GM10248 (cell line): ENCODE measurements at places on chromosomes 1 and 21.

GRCh38 chr1:203181586-203182386, 4.7 kb downstream of the CHI3L1 start:
- no peak for DNase-seq

DNA sequence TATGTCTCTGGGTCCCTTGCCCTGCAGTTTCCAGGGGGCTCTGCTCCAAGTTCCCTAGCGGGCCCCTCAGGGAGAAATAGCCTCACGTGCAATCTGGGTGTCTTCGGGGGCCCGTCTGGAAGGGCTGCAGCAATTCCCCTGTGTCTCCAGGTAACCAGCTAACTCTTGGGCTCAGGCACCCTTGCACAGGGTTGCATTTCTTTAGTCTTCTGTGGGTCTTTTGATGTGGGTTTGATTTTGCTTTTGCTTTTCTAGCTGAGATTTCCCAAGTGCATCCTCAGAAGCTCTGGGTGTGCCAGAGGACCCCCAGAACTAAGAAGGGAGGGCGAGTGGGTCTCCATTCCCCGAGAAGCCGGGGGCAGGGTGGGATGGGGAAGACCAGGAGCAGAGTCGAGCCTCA, 75.7 kb downstream of the SPSB1 start:
- DNase-seq: no peak

DNA sequence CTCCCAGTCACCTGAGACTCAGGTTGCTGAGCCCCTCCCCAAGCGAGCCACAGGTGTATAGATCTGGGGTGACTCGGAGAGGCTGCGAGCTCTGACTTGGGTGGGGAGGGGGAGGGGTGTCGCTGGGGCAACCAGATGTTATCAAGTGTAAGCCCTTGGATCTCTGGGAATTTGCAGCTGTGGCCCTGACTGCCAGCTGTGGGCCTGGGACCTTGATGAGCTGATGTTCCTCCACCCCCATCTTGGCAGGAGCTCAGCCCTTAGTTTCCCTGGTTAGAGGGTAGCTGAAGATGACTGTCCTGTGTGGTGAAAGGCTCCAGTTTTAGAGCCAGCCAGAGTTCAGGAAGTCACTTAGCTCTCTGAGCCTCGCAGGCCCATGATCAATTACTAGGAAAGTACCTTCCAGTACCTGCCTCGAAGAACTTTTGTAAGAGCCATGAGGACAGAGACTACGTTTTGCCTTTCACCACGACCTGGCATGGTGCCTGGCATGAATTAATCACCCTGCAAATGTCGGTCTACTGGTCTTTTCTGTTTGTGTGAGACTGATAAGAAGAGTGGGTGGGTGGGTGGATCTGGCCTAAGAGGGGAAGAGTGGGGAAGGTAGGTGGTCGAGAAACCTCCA, 55.8 kb downstream of the YARS1 start:
- no peak for DNase-seq

DNA sequence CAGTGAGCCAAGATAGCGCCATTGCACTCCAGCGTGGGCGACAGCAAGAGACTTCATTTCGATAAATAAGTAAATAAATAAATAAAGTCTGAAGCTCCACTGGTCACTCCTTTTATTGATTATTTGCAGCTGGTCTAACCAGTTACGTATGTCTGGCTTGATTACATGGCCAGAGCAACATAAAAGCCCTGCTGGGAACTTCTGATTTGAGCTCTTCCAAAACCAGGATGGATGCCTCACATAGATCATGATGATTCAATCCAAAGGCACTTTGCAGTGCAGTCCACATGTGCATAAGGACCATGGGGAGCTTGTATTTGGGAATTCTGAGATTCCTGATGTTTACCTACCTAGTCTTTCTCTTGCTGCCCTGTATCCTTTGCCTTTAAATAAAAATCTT, 24.0 kb downstream of the NSUN4 start:
- no peak for DNase-seq

GRCh38 chr1:184559117-184559713, 172.4 kb downstream of the C1orf21 start:
- DNase-seq: no peak

DNA sequence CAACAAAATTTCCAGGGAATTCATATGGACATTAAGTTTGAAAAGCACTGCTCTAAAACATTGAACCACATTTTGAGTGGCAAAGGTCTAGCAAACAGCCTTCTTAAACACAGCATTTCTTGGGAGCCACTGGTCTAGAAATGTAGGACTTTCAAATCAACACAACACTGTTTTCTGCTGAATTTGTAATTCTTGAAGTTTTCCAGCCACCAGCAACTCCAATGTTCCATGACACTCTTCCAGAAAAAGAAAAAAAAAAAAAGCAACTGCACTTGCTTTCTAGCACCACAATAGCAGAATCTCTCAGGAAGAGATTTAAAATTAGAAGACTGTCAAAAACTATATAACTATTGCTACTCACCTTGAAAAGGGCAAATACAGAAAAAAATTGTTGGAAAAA, 4.5 kb downstream of the SYDE2 start:
- DNase-seq: no peak

DNA sequence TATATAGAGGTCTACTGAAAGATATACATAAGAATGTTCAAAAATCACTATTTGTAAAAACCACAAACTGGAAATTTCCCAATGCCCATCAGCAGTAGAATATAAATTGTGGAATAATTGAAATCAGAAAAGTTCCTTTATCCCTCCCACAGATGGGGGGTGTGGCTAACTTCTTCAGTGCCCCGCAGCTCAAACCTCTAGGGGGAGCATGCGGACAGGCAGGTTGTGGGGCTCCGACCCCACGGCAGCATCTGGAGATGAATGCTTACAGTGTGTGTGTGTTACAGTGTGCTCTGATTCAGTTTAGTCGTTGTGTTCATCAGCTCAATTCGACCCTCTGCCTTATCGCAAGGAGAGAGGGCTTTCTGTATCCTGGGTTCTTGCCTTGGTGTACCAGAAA, 262.1 kb upstream of the LRRC7 start:
- no peak for DNase-seq

DNA sequence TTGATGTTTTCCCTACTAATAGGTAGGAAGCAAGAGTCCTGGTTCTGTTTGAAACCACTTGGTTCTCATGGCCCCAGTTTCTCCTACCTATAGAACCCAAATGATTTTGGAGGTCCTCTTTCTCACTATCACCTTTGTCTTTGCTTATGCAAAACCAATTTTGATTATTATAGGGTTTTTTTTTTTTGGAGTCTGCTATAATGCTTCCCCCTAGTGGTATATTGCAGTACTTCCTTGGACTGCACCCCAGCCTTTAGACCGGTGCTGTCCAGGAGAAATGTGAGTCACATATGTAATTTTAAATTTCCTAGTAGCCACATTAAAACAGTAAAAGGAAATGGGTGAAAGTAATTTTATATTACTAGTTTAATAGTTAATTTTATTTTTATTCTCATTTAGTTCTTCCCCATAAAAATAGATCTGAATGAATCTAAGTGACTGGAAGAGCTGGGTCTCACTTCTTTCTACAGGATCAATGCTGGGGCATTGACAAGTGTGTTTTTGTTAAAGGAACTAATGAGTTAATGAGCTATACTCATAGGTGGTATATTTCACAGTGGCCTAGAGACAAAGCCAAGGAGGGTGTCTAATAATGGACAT, 10.6 kb downstream of the FCMR start:
- DNase-seq: peak; percentile 55

GRCh38 chr21:34198231-34199120, 125.1 kb downstream of the MRPS6 start:
- no peak for DNase-seq
